Activated naive CD8-positive, alpha-beta T cell treated with anti-CD3 and anti-CD28 coated beads, Interleukin-2, amount 50 U/mL, for 16 hours (primary cell): ENCODE measurements at places on chromosomes 16 and 17.

DNA sequence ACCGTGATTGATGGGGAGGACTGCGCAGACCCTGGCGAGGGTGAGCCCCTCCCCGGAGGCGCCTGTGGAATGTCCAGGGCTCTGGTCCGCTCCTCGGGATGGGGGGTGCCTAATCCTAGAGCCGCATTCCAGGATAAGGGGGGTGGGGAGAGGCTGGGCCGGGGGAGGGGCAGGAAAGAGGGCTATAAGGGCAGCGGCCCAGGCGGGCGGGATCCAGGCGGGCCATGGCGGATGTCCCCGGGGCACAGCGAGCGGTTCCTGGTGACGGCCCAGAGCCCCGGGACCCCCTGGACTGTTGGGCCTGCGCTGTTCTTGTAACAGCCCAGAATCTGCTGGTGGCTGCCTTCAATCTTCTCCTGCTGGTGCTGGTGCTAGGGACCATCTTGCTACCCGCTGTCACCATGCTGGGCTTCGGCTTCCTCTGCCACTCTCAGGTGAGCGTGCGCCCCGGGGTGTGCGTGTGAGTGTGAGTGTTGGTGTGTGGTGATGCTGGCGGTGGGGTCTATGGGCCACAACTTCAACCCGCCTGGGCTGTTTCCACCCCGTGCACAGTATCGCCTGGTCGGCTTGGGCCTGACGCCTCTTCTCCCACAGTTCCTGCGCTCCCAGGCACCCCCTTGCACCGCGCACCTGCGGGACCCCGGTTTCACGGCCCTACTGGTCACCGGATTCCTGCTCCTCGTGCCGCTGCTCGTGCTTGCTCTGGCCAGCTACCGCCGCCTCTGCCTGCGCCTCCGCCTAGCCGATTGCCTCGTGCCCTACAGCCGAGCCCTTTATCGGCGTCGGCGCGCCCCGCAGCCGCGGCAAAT lies at the start of gene TMEM88:
TMEM88 (plus strand) TSS at position 216 of the 809 bp plus-strand sequence; CDS start at position 225, 9 bp downstream.
- DNase-seq = no peak

- DNase-seq = no peak
These were observed 3.8 kb upstream of the VAC14 start for GRCh38 chr16:70804734-70805169.

DNA sequence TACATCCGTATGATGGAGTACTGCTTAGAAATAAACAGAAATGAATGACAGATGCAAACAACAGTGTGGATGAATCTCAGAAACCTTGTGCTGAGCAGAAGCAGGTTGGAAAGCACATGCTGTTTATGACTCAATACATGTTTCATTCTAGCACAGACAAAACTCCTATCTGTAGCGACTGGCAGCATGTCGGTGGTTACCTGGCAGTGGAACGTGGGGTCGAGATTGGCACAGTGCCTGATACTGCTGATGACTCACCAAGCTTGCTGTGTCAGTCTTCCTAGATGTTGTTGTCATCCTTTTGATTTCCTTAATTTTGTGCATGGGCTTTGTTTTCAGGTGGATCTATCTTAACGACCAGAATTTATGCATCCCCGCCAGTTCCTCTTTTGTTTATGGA lies 62.1 kb downstream of the GAN start:
- no peak for DNase-seq

GRCh38 chr17:51352798-51353197 lies 92.5 kb downstream of the UTP18 start:
- DNase-seq = no peak

DNA sequence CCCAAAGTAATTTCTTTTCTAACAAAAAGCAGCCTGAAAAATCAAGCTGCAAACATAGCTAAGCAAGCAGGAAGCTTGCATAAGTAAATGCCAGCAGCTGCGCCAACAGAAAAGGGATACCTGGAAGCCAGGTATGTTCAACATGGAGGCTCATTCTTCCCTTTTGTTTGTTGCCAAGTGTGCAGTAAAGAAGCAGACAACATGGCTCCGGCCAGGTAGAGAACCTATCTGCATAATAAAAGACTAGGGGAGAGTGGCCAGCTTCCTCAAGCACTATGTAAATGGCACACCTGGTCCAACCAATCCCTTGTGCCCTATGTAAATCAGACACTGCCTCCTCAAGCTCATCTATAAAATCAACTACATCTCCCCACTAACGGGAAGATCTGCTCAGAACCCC lies 1407.0 kb downstream of the CDH11 start:
- no peak for DNase-seq
